Hair follicle dermal papilla cell (primary cell): ENCODE measurements at places on chromosomes 5 and 9. TPM values are rescaled to one million over a fixed set of nuclear protein-coding genes. Genes with fewer than 3 reads are reported as not detected.

ZCCHC10 gene
- 9.4 and 10.2 TPM in 2 replicates for total RNA-seq

S1PR3 gene
- 18.0 and 26.3 TPM in 2 replicates for total RNA-seq

ARHGEF39 gene
- total RNA-seq = 0.12 and 0.49 TPM in 2 replicates

PMPCA gene
- 36.7 and 37.3 TPM in 2 replicates for total RNA-seq
